ENCODE measurements at places on chromosomes 12 and 14.
A peak's percentile ranks its signal among the peaks of the same experiment; 100 is the strongest.

DNA sequence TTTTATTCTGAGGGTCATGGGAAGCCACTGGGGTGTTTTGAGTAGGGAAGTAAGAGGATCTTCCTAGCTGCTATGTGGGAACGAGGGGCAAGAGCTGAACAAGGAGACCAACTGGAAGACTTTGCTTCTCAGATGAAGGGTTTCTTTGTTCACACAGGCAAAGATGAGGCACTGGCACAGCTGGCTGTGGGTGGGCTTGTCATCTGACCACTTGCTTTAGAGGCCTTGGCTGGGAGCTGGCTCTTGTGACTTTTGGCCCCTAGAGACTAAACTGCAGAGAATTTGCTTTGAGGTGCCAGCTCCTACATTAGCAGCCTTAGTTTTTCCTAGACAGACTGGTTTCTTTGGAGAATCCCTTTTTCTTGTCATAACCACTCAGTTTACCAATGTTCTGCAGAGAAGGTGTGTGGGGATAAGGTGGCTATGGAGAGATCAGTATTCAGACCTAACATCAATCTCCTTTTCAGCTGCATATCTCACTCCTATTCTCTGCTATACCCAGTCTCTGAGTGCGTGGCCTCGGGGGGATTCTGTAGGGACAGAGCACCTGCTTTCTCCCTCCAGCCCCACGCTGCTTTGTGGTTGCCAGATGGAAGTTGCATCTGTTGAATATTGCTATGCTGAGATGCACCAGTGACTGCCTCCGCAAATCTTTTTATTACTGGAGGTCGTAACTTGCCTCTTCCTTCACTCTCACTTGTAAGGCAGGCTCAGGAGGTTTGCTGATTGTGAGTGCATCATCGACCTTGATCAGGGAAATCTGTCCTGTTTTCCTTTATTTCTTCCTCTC, 12.7 kb downstream of the PPP2R5C start:
- no peak for DNase-seq

DNA sequence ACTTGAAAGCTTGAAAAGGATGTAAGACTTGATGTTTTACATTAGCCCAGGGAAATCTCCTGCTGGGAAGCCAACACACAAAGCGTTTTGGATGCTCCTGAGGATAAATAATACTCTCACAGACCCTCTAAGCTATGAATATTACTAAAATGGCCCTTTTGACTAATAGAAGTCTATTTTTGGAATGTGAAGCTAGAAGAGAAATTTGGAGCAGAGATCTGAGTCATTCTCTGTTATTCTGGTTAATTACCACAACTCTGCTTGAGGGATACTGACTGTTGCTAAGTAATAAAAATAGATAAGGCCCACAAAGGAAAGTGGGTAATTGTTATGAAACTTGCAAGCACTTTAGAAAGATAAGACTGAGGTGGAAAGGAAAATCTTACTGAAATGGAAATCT, 346.2 kb upstream of the STXBP6 start:
- no peak for DNase-seq

DNA sequence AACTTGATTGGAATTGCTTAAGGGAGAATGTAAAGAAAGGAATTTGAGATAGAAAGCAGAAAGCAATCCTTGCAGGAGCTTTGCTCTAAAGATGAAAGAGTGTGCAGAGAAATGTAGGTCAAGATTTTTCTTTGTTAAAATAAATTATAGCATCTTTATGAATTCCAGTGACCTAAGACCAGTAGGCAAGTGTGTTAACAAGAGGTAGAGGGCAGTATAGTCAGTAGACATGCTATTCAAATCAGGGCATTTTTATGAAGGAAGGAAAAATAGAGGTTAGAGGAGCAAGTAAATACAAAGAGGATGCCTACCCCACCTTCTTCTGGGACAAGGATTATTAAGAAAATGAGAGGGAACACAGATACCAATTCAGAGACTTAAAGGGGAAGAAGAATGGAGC, 148.5 kb downstream of the PLCZ1 start:
- peak; percentile 34 for DNase-seq

- peak; percentile 99 for DNase-seq
These were observed 13.0 kb downstream of the FGD6 start for GRCh38 chr12:95204141-95204866.

GRCh38 chr12:110669193-110669502, 19.8 kb downstream of the HVCN1 start:
- DNase-seq = no peak

DNA sequence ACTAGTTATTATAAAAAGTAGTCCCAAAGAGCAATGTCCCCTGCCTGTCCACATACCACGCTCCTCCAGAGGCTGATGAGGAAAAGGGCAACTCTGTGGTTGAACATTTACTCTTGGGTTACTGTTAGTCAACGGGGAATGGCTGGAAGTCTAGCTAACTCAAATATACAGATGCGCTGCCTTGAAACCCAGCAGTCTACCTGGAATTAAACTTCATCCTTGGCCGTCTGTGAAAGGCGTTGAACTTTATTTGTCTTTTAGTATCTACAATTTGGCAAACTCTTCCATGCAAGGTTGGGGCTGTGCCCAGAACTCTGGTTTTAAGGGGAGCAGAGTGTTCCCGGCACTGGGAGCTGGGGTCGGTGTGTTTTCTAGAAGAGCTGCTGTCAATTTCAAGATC, 3.9 kb upstream of the MEG3 start:
- DNase-seq = no peak

- peak; percentile 6 for DNase-seq
These were observed 88.9 kb downstream of the SLC2A13 start for GRCh38 chr12:40016980-40017379.

GRCh38 chr12:40138526-40138925, 32.6 kb upstream of the SLC2A13 start:
- no peak for DNase-seq

GRCh38 chr14:53569446-53569845, 387.2 kb downstream of the BMP4 start:
- DNase-seq = no peak

GRCh38 chr14:73714656-73715081, 485 bp upstream of the PNMA1 start:
- peak; percentile 54 for DNase-seq

DNA sequence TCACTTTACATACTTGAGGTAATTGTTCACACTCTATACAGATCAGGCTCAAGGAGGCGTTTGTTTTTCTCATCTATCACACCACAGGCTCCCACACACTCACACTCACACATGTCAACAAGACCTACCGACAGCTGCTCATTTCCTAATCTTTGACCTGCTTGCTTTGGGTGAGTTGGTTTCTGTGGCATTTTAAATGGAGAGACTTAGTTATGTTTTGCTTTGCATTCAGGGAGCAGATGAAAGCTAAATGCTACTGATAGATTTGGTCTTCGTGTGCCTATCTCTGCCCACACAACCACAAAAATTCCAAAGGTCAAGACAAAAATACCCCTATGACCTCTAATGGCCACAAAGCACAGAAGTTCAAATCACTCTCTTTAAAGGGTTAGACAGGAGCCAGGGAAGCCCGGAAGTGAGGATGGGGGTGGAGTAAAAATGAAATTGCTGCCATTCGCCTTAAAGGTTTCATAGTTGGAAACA, 203.5 kb upstream of the G2E3 start:
- DNase-seq = no peak

DNA sequence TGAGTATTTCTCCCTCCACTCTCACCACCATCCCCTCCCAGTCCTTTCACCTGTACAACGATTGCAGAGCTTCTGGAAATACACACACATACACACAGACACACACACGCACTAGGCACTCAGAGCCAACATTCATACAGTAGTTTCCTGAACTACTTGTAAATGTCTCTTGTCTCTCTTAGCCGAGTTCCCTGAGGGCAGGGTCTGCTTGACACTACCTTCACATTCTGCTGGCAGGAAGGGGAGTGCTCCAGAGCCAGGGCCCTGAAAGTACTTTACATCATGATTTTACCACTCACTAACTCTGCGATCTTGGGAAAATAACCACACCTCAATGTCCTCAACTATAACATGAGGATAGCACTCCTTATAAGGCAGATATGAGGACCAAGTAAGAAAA, 82.7 kb downstream of the GAS2L3 start:
- DNase-seq = no peak

DNA sequence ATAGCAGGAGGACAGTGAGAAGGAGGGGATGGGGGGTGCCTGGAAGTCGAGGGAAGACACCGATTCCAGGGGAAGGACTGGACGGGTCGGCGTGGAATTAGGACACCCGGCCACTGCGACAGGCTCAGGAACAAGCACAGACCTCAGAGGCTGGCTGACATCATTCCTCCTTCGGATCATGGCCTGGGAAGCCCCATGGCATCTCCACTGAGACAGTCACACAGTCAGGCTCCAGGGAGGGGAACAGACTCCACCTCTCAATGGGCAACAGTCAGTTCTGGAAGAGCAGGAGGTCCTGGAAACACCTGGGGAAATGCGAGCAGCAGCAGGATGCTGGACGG, 67.9 kb upstream of the FBRSL1 start:
- no peak for DNase-seq

- DNase-seq = no peak
These were observed 29.7 kb downstream of the ZFP36L1 start for GRCh38 chr14:68762953-68763764.

GRCh38 chr12:132493482-132494178, 3.7 kb downstream of the FBRSL1 start:
- DNase-seq = no peak

DNA sequence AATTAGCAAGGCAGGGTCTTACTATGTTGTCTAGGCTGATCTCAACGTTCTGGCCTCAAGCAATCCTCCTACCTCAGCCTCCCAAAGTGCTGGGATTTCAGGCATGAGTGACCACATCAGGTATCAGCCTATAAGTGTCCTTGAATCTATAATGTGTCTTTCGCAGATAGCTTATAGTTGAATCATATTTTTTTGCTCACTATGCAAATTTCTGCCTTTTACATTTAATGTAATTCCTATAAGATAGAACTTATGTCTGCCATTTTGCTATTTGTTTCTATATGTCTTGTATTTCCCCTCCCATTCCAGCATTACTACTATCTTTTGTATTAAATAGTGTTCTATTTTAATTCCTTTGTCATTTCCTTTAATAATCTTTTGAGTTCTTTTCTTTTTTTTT, 10.5 kb upstream of the ATF7 start:
- DNase-seq = no peak
